Endothelial cell of umbilical vein (primary cell): ENCODE measurements at places on chromosomes 4 and X.
A peak's percentile ranks its signal among the peaks of the same experiment; 100 is the strongest.

DNA sequence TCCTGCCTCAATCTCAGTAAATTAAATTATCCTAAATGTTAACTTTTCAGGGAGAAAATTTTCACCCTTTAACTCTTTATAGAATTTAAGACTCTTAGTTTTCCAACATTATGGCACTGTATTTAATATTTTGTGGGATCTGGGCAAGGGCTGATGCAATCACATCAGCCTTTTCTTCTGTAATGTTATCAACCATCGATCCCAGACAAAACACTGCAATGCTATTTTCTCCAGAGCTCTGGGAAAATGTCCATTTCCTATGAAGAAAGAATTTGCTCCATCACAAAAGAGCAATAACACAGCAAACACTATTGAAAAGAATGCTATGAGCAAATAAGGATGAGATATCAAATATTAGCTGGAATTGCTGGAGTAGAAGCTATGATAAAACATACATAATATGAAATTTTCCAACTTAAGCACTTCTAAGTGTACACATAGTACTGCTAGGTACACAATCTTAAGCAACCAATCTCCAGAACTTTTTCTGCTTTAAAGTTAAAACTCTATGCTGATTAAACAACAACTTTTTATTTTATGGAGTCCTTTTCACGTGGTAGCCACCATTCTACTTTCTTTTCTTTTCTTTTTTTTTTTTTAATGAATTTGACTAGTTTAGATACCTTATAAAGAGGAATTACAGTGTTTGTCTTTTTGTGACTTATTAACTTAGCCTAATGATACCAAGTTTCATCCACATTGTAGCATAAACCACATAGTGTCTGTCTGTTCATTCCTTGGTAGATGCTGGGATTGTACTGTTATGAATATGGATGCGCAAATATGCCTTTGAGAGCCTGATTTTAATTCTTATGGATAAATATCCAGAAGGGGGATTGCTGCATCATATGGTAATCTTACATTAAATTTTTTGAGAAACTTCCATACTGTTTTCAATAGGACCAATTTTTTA, 43.6 kb downstream of the UGT2A3 start:
- no peak for DNase-seq
- no peaks in the 10 kb centered on the region for H3K36me3 ChIP-seq
- no peak overlapping the region for H3K4me3 ChIP-seq
- no peak overlapping the region for H3K27ac ChIP-seq
- no peaks in the 10 kb centered on the region for H3K27me3 ChIP-seq

- H3K27me3 ChIP-seq: no peaks in the 10 kb centered on the region
- H3K4me3 ChIP-seq: no peak overlapping the region
- no peak for DNase-seq
- peaks cover 9% of the 10 kb centered on the region for H3K4me1 ChIP-seq
- no peaks in the 10 kb centered on the region for H3K36me3 ChIP-seq
Measured at GRCh38 chrX:2960861-2961515, 31.8 kb upstream of the ARSD start.

DNA sequence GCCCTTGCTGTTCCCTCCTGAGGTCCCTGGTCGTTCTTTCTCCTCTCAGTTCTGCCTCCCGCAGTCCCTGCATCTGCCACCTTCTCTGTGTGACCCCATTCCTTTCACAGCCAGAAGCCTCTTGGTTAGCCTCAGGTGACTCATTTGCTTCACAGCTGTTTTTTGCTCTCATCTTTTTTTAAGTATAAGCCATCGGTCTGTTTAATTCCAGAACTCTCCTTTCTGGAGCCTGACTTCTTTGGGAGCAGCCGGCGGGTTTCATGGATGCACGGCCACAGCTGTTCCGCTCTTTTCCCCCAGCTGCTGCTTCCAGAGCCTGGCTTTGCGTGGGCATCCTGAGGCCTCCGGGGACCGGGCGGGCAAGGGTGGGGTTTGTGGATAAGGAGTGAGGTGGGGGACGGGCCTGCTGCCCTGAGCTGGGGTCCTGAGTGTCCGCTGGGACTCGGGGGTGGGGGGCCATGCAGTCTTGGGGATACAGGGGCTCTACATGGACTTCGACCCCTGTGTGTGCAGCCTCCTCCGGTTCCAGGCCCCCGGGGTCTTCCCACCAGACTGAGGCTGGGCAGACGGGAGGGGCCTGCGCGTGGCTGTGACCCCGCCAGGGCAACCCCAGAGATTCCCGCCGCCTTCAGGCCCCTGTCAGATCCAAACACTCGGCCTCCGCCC, 46.7 kb downstream of the PCGF3 start:
- no peaks in the 10 kb centered on the region for H3K27me3 ChIP-seq
- no peak overlapping the region for H3K4me3 ChIP-seq
- H3K36me3 ChIP-seq: peaks cover 7% of the 10 kb centered on the region

DNA sequence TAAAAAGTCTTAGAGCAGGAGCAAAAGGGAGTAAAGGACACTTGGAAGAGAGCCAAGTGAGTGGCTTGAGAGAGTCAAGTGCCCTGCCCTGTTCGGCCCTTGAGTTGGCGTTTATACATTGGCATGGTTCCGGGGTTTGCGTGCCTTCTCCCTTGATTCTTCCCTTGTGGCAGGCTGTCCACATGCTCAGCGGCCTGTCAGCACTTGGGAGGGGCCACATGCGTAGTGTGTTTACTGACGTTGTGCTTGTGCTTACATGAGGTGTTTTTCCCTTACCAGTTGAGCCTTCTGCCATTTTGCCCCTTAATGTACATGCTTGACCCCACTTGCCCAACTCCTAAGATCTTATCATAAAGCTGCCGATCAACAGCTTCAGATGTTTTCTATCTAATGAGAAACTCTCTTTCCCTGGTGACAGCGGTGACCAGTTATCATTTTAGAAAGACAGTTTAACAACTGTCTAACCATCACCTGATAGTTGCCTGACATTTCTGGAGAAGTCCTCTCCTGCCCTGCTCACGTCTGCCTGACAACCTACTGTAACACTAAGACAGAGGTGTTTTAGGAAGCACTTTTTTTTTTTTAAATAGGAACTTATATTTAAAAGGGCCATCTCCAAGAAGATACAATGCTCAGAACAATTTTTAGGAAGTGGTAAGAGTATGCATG, 49.5 kb upstream of the GC start:
- H3K27me3 ChIP-seq: no peaks in the 10 kb centered on the region
- H3K36me3 ChIP-seq: no peaks in the 10 kb centered on the region
- H3K4me3 ChIP-seq: no peak overlapping the region
- no peaks in the 10 kb centered on the region for H3K4me1 ChIP-seq
- H3K27ac ChIP-seq: no peak overlapping the region

DNA sequence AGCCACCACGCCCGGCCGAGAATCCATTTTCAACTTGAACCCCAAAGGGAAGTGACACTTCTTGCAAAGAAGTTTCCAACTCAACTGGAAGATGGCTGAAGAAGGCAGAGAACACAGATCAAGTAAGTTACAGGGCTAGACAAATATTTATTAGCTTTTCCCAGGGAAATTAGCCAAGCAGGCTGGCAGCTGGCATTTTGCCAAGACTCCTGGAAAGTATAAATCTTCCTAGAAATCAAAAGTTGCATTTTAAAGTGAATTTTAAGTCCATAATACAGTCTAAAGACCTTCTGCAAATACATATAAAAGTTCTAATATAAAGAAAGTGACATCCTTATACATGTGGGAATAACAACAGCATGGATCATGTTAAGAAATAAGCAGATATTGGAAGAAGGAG, 3.4 kb upstream of the MRPL1 start:
- no peak overlapping the region for H3K4me3 ChIP-seq
- no peaks in the 10 kb centered on the region for H3K27me3 ChIP-seq
- H3K4me1 ChIP-seq: peaks cover 29% of the 10 kb centered on the region
- peak; percentile 34 for DNase-seq
- H3K27ac ChIP-seq: no peak overlapping the region

- H3K27ac ChIP-seq: no peak overlapping the region
- no peaks in the 10 kb centered on the region for H3K36me3 ChIP-seq
- H3K4me3 ChIP-seq: no peak overlapping the region
- no peaks in the 10 kb centered on the region for H3K27me3 ChIP-seq
- no peak for DNase-seq
Measured at GRCh38 chr4:151807220-151807619, 46.4 kb upstream of the GATB start.
